Thymus (tissue), 14 donors: ENCODE measurements at places on chromosomes 2 and 18. TPM values are rescaled to one million over a fixed set of nuclear protein-coding genes. Genes with fewer than 3 reads are reported as not detected.

DNA sequence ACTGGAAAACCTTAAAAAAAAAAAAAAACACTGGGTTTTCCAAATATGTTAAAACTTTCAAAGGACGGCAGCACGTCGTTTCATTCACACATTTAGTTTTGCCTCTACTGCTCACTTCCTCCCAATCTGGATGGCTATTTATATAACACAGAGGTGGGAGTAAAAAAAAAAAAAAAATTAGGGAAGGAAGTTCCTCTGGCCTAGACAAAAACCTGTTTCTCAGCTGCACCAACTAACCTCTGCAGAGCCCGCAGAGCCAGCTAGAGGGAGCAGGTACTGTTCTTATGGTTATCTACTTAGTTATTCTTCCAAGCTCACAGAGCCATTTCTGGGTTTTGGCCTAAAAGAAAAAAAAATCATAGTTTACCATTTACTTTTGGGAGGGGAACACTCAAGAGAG is 28.1 kb downstream of the SLC1A4 start:
- DNase-seq = no peak

DNA sequence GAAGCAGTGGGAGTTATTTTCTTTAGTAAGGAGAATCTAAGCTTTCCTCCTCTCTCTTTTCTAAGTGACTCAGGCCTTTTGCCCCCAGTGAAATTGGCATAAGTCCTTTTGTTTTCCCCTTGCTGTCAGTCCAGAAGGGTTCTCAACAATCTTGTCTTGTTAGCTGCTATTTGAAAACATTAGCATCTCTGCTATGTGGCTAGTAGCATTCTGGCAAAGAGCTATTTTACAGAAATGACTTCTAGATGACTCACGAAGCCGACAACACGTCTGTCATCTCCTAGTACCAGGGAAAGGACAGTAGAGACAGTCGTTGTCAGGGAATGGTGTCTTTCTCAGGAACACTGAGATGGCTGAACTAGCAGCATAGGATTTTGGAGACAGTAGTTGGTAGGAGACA is 14.7 kb downstream of the SMARCAL1 start:
- DNase-seq = no peak

DNA sequence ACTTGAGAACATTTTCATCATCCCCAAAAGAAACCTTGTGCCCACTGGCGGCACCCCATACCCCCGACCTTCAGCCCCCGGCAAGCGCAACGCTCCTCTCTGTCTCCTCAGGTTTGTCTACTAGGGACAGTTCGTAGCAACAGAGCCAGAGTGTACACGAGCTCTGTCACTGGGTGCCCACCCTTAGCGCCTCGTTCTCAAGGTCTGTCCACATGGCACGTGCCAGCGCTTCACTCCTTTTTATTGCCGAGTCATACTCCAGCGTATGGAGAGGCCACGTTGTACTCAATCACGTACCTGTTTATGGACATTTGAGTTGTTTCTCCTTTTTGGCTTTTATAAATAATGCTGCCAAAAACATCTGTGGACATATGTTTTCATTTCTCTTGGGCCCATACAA is 30.3 kb upstream of the GPC1 start:
- no peak for DNase-seq

DNA sequence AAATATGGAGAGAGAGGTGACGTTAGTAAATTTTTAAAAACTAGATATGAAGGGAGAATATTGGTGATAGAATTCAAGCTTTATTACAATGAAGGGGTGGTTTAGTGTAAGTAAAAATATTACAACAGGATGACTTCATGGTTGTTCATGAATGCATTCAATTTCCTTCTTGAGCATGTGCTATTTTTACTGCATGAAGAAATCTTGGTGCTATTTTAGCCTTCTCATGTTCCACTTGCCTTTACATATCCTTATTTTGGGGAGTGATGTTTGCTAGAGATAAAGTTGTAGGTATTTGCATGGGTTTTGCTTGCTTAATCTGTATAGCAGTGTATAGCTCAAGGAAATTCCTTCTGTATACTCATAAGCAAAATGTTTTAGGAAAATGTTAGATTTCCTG is 195.0 kb upstream of the MMADHC start:
- no peak for DNase-seq

DNA sequence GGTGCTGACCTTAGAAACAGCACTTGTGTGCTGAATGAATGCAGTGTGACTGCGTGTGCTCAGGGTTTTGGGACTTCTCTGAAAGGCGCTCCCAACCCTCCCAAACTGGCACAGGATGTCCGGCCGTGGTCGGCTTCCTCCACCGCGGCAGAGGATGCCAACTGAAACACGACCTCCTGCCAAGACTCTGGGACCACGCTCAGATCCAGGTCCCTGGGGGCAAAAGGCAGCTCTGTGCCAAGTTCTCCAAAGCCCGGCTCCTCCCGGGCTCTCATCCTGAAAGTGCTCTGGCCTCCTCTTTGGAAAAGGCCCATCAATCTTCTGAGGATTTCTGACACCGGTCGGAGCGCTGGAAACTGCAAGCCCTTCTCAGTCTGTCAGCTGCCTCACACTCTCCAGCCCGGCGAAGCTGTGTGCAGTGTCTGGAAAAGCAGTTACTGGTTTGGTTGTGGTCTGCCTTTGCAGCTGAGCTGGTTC is 32.3 kb upstream of the ZBTB7C start:
- DNase-seq = no peak

- DNase-seq = no peak
These were observed 60.3 kb upstream of the RPL31 start for GRCh38 chr2:100941646-100942240.

- no peak for DNase-seq
These were observed 146.1 kb upstream of the SESTD1 start for GRCh38 chr2:179410552-179411356.

DNA sequence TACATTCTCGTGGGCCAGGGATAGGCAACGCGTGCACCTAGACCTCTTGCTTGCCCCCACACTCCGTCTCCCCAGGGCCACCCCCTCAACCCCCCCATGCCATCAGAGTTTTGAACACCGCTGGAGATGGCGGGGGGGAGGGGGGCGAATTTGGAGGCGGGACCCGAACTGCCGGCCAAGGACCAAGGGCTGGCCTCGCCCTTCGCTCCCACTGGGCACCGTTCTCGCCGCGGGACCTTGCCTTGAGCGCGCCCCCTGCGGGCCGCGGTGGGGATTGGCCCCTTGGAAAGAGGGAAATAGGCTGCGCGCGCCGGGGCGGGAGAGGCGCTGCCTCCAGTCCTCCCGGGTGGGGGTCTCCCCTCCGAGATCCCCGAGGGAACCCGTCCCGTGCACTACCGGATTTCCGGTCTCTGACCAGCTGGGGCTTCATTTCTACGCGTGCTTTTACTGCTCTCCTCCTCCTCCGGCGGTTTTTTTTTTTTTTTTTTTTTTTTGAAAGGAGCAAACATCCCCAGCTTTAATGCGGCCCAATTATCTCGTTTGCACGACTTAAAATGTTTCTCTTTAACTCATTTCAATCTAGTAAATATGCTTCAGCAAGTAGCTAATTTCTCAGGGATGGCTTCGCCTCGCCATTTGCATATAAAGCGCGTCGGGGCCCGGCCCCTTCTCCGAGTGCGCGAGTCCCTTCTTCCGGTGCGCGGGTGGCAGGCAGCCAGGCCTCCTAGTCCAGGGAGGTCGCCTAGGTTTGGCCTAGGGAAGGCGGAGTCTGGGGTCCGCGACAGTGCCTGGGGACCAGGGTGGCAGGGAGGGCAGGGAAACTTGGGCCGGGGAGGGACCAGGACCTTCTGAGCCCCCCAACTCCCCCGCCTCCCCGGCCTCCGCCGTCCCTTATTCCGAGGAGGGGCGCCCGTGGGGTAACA is 10.0 kb upstream of the GBX2 start:
- DNase-seq = peak; percentile 33

- DNase-seq = no peak
These were observed 124.3 kb downstream of the RIF1 start for GRCh38 chr2:151534001-151534400.

- no peak for DNase-seq
These were observed 43.3 kb downstream of the LONRF2 start for GRCh38 chr2:100278986-100279385.

DNA sequence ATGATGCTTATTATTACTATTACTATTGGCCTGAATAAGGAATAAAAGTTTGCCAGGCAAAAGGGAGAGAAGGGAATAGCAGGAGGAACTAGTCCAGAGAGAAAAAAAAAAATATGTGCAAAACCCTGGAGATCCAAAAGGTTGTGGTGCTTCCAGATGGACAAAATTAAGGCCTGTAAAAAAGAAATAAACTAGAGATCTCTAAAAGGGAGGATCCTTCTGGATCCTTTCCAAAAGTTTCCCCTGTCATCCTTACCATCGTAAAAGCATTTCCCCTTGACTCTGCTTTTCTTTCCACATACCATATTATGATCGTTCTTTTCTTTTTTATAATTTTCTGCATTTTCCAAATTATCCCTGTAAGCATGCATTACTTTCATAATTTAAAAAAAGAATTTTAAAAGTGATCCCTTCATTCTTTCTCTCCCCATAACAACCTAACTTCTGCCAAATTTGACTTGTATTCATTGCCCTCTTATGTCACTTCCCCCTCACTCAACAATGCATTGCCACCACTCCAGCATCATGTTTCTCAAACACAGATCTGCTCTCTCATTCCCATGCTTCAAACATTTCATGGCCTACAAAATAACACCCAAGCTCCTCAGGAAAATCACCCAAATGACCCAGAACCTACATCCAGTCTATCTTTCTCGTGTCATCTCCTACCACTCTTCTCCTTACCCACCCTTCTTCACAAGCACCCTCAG is 40.3 kb downstream of the RBMS1 start:
- no peak for DNase-seq

DNA sequence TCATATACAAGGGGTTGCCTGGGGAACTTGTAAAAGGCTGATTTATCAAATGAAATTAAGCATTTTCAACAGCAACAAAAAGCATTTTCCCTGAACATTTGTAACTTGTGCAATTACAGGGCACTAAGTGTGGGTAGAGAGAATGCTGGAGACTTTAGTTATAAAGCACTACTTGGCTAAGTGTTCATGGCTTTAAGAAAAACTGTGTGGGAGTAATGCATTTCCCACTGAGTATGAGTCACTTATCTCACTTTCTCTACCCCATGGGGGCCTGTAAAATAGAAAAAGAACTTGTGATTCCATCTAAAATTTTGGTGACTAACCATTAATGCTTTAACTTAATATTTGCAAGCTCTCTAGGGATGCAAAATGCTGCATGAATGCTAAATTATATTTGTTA is 193.4 kb downstream of the CCDC102B start:
- DNase-seq = no peak

DNA sequence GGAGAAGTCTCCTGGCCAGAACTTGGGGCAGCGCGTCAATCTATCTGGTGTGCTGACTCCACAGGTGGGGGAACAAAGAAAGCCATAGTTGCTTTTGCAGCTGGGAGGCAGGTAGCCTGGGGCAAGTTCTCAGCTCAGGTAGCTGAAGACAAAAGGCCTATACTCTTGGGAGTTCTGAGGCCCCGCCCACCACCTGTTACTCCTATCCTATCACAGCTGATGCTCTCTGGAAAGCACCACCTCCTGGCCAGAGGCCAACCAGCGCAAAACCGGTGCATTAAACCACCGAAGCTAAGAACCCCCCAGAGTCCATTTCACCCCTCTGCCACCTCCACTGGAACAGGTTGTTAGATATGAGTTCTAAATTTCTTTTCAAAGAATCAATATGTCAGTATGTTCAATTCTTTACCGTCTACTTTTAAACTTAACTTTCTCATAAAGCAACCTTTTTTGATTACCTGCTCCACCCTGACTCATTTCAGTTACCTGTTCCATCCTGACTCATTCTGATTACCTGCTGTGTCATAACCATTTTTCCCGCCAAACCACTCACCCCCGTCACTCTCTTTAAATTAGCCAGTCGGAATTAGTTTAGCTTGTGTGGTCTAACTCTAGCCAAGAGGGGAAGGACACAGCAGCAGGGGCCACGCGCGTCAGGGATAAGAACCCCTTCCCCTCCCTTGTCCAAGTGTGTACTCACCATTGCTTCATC is 43.4 kb downstream of the UPP2 start:
- DNase-seq = no peak

DNA sequence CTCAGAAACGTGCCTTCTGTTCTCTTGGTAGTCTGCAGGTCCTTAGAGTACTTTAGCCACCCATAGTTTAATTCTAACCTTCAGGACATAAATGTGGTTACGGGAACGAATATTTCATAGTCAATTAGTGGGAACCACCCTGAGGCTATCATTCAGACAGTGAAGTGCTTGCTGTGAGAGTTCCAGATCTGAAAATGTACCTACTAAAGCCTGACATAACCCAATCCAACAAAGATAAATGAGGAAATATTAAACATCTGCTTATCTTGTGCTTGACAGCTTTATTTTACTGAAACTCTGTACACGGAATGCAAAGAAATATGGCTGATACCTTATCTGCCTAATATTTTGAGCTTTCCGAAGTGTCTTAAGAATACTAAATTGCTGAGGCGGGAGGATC is 43.0 kb downstream of the RAB27B start:
- DNase-seq = no peak

- DNase-seq = no peak
These were observed 50.5 kb upstream of the TUBA3D start for GRCh38 chr2:131425231-131425941.

DNA sequence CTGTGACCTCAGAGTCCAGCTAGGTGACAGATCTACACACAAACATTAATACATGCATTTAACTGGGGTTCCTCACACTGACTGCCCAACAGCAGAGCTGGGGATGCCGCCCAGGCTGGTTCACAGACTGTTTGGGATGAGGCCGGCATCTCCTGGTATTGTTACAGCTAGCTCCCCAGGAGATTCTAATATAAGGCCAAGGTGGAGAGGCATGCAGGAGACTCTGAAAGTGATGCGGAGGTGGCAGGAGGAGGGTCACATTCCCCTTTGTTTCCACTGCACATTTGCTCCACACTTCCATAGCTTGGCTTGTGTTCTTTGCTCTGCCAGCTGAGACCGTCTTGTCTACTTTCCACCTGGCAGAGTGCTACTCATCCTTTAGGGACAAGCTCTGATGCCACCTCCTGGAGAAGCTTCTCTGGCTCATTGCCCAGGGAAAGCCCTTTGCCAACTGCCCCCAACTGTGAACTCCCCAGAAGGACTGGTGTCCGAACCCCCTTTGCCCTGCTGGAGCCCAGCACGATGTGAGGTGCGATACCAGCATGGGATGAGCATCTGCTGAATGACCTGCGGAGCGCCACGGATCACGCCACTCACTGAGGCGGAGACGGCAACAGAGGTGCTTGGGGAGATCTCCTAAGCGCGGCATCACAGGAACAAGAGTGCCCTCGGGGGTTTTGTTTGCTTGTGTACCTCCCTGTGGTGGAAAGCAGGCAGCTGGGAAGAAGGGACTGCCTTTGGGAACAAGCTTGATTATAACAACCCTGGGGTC is 88.8 kb downstream of the UXS1 start:
- DNase-seq = no peak

- DNase-seq = no peak
These were observed 192.5 kb downstream of the CDH7 start for GRCh38 chr18:65943268-65943667.

- no peak for DNase-seq
These were observed 180.8 kb downstream of the MBD2 start for GRCh38 chr18:54043484-54044251.

- no peak for DNase-seq
These were observed 403.2 kb upstream of the KLHL29 start for GRCh38 chr2:22981785-22982184.

GRCh38 chr2:187397886-187398285 is 50.2 kb downstream of the CALCRL start:
- no peak for DNase-seq

GRCh38 chr2:241904011-241904718 is 34.6 kb downstream of the RTP5 start:
- DNase-seq = no peak

DLX2 gene
- total RNA-seq = 0.09 TPM

POTEJ gene
- 0.09 TPM for total RNA-seq

TMEM182 gene
- total RNA-seq = 2.3 TPM

ARHGAP25 gene
- total RNA-seq = 32.2 TPM

REG3G gene
- 0.09 TPM for total RNA-seq

PRKRA gene
- 35.3 TPM for total RNA-seq

SNRNP27 gene
- 65.0 TPM for total RNA-seq

MAP3K19 gene
- total RNA-seq = 0.05 TPM

MEP1B gene
- total RNA-seq = 0.19 TPM
